ENCODE measurements at places on chromosomes 7 and 10. TPM values are rescaled to one million over a fixed set of nuclear protein-coding genes. Genes with fewer than 3 reads are reported as not detected.

DNA sequence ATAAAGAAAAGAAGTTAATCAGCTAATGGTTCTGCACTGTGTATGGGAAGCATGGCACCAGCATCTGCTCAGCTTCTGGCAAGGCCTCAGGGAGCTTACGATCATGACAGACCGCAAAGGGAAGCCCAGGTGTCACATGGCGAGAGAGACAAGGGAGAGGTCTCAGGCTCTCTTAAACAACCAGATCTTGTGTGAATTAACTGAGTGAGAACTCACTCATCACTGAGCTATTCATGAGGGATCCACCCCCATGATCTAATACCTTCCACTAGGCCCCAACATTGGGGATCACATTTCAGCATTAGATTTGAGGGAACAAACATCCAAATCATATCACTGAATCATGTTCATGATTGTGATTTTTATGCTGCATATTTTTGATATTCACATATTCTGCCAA is 5.8 kb downstream of the USP54 start:
- no peak for DNase-seq
- H3K4me1 ChIP-seq, result no peaks in the 10 kb centered on the region
- no peak overlapping the region for H3K4me3 ChIP-seq

DNA sequence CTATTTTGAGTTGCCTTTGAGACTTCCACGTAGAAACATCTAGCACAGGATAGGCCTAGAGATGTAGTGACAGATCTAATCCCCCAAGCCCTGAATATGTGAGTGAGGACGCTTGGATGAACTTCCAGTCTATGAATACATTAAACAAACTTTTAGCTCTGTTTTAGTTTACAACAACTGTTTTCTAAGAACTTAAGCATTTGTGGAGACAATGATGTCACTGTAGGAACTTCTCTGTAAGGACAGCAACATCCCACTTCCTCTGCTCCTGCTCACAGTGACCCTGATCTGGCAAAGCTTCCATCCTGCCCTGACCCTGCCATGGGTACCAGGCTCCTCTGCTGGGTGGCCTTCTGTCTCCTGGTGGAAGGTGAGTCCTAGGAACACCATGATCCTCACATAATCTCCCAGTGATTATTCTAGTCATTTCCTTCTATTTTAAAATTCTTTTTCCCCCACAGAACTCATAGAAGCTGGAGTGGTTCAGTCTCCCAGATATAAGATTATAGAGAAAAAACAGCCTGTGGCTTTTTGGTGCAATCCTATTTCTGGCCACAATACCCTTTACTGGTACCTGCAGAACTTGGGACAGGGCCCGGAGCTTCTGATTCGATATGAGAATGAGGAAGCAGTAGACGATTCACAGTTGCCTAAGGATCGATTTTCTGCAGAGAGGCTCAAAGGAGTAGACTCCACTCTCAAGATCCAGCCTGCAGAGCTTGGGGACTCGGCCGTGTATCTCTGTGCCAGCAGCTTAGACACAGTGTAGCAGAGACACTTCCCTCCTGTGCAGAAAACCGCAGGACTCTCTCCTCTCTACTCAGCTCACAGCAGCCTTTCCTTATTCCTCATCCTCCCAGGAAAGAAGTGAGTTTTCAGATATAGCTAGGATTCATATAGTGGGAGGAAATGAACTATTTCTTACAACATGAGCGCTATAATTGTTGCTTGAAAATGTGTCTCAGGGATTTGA is 194.4 kb upstream of the PRSS1 start:
- no peaks in the 10 kb centered on the region for H3K27me3 ChIP-seq
- H3K27ac ChIP-seq, result no peak overlapping the region
- H3K36me3 ChIP-seq, result no peaks in the 10 kb centered on the region
- no peak for DNase-seq

- H3K4me1 ChIP-seq, result no peaks in the 10 kb centered on the region
- DNase-seq, result no peak
- H3K36me3 ChIP-seq, result no peaks in the 10 kb centered on the region
Observed at GRCh38 chr10:118106426-118106825, 59.7 kb upstream of the RAB11FIP2 start.

GRCh38 chr10:103551619-103552602 is 58.4 kb downstream of the NEURL1 start:
- H3K27ac ChIP-seq, result no peak overlapping the region
- H3K4me1 ChIP-seq, result no peaks in the 10 kb centered on the region
- no peaks in the 10 kb centered on the region for H3K36me3 ChIP-seq
- no peak overlapping the region for H3K4me3 ChIP-seq

- no peaks in the 10 kb centered on the region for H3K4me1 ChIP-seq
- H3K36me3 ChIP-seq, result no peaks in the 10 kb centered on the region
- no peaks in the 10 kb centered on the region for H3K27me3 ChIP-seq
- no peak overlapping the region for H3K4me3 ChIP-seq
- no peak overlapping the region for H3K27ac ChIP-seq
Observed at GRCh38 chr10:125407557-125407956, 247.2 kb upstream of the CTBP2 start.

DNA sequence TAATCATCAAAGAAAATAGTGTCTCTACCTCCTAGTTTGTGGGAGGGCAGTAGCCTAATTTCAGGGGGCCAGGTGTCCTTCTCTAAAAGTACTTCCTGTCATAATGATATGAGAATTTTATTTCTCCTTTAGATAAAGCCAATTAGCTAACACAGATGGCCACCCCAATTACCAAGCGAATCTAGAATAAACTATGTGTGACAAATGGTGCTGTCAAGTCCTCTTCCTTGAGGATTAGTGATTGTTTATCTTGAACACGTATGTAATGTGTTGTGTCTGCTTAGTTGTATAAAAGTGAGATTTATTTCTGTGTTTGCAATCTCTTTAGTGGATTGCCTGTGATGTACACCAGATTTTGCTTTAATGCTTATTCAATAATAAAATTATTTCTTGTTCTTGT is 1120.0 kb downstream of the SORCS1 start:
- H3K4me1 ChIP-seq, result no peaks in the 10 kb centered on the region
- H3K27me3 ChIP-seq, result no peaks in the 10 kb centered on the region
- H3K4me3 ChIP-seq, result no peak overlapping the region
- no peak overlapping the region for H3K27ac ChIP-seq

GRCh38 chr7:134462337-134462925 is 3.5 kb upstream of the AKR1B1 start:
- H3K4me3 ChIP-seq, result no peak overlapping the region
- no peak overlapping the region for H3K27ac ChIP-seq
- H3K36me3 ChIP-seq, result no peaks in the 10 kb centered on the region
- peaks cover 5% of the 10 kb centered on the region for H3K27me3 ChIP-seq

DNA sequence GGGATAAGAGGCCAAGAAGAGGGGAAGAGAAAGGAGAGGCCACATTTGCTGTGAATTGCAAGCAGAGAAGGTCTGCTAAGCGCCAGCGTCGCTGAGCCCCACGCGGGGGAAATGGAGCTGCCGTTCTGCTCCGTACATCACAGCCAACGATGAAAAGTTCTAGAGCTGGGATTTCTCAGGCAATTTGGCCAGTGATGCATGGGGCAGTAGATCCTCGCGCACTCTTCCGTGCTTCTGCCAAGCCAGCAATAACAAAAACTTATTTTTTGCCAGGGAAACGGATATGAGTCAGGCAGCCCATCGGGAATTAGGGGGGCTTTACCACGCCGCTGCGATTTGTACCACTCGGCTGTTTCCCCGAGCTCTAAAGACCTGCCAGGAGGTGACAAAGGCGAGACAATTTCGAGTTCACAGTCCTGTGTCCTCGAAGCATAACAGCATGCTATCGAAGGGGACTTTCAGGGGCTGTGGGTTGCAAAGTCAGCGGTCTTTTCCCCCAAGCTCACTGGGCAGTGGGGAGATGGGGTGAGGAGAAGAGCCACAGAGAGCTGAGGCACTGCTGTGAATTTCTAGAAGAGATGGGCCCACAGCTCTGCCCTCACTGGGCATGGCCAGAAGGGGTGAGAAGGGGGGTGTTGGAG is 30.0 kb upstream of the SLF2 start:
- H3K36me3 ChIP-seq, result no peaks in the 10 kb centered on the region
- no peaks in the 10 kb centered on the region for H3K4me1 ChIP-seq
- DNase-seq, result peak; percentile 21
- no peaks in the 10 kb centered on the region for H3K27me3 ChIP-seq
- no peak overlapping the region for H3K4me3 ChIP-seq

DYDC2 gene
- total RNA-seq, result not detected

MYH16 gene
- not detected for total RNA-seq

LRRC18 gene
- not detected for total RNA-seq
